ENCODE measurements at places on chromosomes 4 and X. TPM values are rescaled to one million over a fixed set of nuclear protein-coding genes. Genes with fewer than 3 reads are reported as not detected.

- no peak for DNase-seq
Observed at GRCh38 chrX:71227370-71228062, 4.5 kb downstream of the GJB1 start.

DNA sequence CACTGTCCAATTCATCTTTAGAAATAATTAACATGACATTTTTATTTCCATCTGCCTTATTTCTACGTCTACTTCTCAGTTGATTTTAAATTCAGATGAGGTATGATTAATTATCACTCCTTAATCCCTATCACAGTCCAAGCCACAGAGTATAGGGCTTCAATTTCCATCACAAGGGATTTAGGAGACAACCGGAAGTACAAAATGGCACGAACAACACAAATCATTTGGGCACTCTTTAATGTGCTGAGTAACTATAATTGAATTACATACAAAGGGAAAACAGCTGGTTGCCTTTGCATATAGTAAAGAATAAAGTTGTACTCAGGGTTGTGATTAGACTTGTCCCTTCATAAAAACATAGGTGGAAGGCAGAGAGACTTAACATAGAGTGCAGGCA lies 290.4 kb upstream of the MAGEB16 start:
- no peak for DNase-seq

DNA sequence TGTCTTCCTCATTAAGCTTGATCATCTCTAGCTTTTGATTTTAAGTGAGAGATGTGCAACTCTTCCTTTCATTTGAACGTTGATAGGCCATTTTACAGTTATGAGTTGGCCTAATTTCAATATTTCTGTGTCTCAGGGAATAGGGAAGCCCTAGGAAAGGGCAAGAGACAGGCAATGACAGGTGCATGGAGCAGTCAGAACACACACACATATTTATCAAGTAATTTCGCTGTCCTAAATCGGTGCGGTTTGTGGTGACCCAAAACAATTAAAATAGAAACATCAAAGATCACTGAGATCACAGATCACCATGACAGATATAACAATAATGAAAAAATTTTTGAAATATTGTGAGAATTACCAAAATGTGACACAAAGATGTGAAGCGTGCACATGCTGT lies 87.7 kb upstream of the LSM6 start:
- no peak for DNase-seq

GRCh38 chr4:182010876-182011275 lies 232.3 kb upstream of the TENM3 start:
- peak; percentile 91 for DNase-seq

GRCh38 chr4:90824266-90825150 lies 697.3 kb downstream of the CCSER1 start:
- no peak for DNase-seq

DNA sequence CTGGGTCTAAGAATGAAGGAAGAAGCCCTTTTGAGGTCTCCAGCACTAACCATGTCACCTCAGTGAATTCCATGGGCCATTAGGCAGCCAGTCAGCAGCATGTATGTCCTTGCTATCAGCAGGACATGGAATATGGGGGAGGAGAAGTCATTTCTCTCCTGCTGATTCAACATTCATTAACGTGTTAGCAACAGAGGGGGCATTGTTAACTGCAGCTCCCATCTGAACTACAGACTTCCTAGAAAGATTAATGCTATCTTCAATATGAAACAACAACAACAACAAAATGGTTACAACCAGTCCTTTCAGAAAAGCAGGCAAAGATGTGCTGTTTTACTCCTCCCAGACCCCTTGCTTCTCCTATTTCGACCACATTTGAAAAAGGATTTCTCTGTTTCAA lies 120.4 kb upstream of the SLC34A2 start:
- DNase-seq: no peak

DNA sequence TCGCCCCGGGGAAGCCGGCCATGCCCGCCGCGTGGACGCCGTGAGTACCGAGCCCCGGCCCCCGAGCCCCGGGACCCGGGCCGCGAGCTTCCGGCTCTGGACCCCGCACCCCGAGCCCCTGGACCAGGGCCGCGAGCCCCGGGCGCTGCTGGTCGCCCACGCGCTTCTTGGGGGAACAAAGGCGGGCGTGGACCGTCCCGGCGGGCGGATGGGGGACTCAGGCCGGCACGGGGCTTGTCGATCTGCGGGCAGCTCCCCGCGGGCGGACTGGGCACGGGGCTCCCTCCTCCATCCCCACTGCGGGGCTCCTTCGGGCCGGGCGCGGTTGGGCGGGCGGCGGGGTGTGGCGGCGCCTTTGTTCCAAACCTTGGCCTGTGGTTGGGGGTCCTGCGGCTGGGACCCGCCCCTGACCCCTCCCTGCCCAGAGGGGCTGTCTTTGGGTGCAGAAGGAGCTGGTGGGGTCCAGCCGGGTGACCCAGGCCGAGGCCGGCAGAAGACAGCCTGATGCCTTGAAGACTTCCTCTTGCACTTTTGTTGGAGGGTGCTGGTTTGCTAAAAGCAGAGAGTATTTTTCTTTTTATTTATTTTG lies 25.2 kb upstream of the ADD1 start:
- no peak for DNase-seq

DNA sequence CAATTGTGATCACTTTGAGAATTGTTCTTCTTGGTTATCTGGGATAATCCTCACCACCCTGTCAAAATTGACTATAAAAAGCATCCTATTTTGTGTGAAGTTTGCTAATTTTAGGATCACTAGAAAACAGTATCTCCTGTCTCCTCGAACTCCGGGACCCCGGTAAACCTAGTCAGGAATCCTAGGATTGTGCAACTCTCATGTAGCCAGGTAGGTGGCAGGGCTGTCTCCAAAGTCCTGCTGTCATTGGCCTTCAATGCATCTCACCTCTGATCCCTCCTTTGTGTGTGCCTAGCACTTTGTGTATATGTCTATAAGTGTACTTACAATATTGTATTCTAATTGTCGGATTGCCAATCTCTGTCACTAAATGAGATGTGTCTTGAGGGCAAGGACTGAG lies 1564.8 kb downstream of the RPA4 start:
- no peak for DNase-seq

- DNase-seq: peak; percentile 37
Observed at GRCh38 chr4:46927201-46927600, 18.2 kb upstream of the COX7B2 start.

DNA sequence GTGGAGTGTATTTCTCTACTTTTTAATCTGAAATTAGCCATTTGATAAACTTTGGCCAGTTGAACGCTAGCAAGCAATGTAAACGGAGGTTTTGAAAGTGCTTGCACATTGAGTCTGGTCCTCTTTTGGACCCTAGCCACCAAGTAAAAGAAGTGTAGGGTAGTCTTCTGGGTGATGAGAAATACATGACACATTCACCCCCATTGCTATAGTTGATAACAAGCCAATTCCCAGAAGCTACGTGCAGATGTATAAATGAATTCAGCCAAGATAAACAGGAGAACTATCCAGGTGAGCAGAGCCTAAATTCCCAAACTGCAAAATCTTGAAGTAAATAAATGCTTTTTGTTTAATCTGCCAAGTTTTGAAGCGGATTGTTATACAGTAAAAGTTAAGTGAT lies 965.4 kb upstream of the GRIA3 start:
- no peak for DNase-seq

GRCh38 chr4:101981756-101982155 lies 191.2 kb downstream of the BANK1 start:
- DNase-seq: peak; percentile 36

- DNase-seq: no peak
Observed at GRCh38 chr4:55336138-55337034, 9.7 kb upstream of the SRD5A3 start.

GRCh38 chrX:77162777-77163176 lies 284.4 kb upstream of the FGF16 start:
- DNase-seq: no peak

GRCh38 chrX:150482537-150483206 lies 85.7 kb upstream of the MTM1 start:
- DNase-seq: peak; percentile 75

- no peak for DNase-seq
Observed at GRCh38 chrX:44978976-44979375, 106.0 kb downstream of the KDM6A start.

DNA sequence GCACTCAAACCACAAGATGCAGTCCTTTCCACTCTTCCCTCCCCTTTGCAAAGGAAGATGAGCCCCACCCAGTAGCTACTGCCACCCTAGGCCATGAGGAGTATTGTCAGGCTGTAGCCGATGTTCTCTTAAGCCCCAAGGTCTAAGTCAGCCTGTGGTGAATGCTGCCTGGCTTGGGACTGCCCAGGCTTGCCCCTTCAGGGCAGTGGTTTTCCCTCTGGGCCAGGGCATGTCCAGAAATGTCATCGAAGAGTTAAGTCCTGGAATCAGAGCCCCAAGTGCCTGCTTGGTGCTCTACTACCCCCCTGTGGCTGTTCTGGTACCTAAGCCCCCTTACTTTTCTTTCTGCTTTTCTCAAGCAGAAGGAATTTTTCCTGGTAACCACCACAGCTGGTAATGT lies 11.8 kb upstream of the PGK1 start:
- peak; percentile 36 for DNase-seq

DNA sequence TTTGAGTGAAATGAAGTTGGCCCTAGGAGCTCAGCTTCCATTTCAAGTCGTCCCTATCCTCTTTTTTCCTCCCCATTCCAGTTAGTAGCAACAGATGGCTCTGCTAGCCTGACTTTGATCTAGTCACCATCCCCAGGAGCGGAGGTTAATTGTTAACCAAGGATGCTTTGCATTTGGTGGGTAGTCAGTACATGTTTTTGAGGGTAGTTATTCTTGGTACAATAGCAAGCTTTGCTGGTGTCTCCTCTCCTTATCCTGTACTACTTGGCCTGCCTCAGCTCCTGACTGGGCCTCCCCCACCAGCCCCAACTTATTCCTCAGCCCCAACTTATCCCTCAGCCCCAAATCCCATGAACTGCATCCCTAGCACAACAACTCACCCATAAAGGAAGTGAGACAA lies 14.8 kb upstream of the RTL5 start:
- DNase-seq: no peak

DNA sequence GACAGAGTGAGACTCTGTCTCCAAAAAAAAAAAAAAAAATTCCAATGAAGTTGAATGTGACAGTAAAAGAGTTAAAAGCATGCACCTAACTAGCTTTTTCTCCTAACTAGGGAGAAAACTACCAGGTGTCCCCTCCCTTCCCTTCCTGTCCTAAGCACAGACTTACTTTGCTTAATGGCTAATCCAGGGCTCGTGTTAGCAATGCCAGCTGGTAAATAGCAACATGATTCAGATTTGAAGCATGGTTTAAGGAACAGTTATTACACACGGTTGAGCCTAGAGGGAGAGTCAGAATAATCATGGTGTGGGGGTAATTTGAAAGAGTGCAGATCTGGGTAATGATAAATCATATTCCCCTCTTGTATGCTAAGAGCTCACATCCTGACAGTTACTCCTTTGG lies 338.3 kb downstream of the STIM2 start:
- no peak for DNase-seq

GRCh38 chr4:128663325-128663724 lies 146.2 kb upstream of the JADE1 start:
- DNase-seq: no peak

GRCh38 chr4:74056114-74056857 lies 17.8 kb upstream of the CXCL3 start:
- DNase-seq: peak; percentile 54

GRCh38 chrX:54819201-54819600 lies 11.7 kb downstream of the MAGED2 start:
- DNase-seq: no peak

GRCh38 chrX:50458483-50458882 lies 12.1 kb downstream of the DGKK start:
- no peak for DNase-seq

DNA sequence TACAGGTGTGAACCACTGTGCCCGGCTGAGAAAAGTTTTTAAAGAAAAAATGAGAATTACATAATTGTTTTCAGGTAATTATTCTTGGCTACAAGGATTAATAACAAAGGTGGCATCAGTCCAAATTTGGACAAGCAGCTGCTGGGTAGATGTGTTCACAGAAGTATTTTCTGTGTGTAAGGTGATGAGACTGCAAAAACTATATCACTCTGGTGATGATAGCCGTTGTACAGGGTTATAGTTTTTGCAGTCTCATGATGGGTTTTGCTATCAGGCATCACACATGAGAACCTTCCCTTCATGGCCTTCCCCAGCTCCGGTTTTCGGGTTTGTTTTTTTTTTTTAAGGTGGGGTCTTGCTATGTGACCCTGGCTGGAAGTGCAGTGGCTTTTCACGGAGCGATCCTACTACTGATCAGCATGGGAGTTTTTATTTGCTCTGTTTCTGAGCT lies 5.1 kb upstream of the SLC10A3 start:
- DNase-seq: no peak

Gene ABCG2
- total RNA-seq: 0.34 TPM

Gene ARHGAP36
- not detected for total RNA-seq

Gene CYLC1
- not detected for total RNA-seq

Gene ARHGEF38
- not detected for total RNA-seq

Gene PNCK
- total RNA-seq: 0.65 TPM

Gene FGFBP1
- not detected for total RNA-seq

Gene ART3
- total RNA-seq: not detected

Gene LAGE3
- total RNA-seq: 20.1 TPM

Gene CXCL1
- 11.4 TPM for total RNA-seq
